ENCODE measurements at places on chromosomes 2 and 18.

- no peak for DNase-seq
Observed at GRCh38 chr2:15200581-15200980, 360.6 kb downstream of the NBAS start.

- no peak for DNase-seq
Observed at GRCh38 chr2:60533101-60534051, 20.1 kb downstream of the BCL11A start.

GRCh38 chr18:80178935-80179818, 68.1 kb downstream of the PARD6G start:
- no peak for DNase-seq

GRCh38 chr2:232236200-232236599, 142.4 kb upstream of the ALPP start:
- DNase-seq: no peak

DNA sequence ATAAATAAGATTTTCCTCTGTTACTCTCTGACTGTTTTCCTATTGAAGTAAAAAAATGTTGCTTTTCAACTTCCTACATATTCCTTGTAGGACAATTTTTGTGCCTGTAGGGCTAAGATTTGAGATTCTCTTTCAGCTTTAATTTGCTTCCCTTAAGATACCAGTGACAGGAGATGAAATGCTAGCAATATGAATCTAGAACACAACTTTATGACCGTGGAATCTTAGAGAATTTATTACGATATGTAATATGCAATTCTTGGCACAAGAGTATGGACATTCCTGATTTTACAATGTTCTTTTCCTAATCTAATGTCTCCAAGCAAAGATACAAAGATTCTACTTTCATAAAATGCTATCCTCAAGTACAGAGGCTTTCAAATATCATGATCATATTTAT, 180.9 kb downstream of the KCNE4 start:
- DNase-seq: no peak

DNA sequence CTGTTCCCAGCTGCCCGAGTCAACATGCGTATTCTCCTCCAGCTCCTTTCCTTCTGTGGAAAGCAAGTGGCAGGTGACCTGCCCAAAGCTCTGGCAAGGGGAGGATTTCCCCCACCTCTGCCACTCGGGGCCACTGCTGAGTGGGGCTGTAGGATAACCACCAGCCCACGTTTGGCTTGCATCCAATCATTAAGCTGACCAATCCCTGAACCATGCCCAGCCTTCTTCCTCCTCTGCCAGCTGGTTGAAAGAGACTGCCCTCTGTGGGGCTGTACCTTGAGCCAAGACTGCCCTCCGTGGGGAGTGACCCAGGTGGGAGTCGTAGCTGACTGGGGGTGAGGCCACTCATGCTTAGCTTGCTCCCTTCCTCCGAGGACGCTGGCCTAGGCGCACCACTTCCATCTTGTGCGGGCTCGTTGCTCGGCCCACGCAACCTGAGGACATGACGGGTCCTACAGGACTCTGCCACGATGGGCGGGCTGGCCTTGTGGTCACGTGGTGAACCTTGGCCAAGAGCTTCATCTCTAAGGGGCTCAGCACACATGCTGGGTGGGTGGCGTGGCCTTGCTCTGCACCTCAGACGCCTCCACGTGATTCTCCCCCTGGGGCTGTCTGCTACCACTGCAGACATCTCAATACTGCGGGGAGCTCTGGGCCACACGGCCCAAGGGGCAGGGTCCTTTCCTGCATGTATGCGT, 112.1 kb downstream of the NDUFA10 start:
- no peak for DNase-seq

GRCh38 chr2:224596289-224596688, 11.1 kb upstream of the CUL3 start:
- no peak for DNase-seq

- no peak for DNase-seq
Observed at GRCh38 chr2:40439473-40439872, 12.4 kb downstream of the SLC8A1 start.

DNA sequence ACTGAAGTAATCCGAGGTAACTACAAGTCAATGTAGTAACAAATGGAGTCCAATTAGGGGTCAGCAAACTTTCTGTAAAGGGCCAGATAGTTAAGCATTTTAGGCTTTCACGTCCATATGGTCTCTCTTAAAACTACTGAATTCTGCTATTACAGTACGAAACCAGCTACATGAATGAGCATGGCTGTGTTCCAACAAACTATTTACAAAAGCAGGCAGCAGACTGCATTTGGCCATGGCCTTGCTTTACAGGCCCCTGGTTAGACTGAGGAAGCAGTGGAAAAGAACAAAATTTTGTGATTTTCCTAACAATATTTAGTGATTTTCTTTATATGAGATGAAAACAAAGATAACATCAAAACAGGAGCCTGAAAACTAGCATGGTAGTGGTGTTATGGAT, 64.0 kb downstream of the RTN4 start:
- no peak for DNase-seq

GRCh38 chr2:164913011-164913410, 42.3 kb downstream of the SLC38A11 start:
- peak; percentile 5 for DNase-seq

GRCh38 chr2:28134857-28135256, 244.3 kb downstream of the BABAM2 start:
- no peak for DNase-seq

- DNase-seq: no peak
Observed at GRCh38 chr18:49537232-49537896, 24.5 kb upstream of the LIPG start.

DNA sequence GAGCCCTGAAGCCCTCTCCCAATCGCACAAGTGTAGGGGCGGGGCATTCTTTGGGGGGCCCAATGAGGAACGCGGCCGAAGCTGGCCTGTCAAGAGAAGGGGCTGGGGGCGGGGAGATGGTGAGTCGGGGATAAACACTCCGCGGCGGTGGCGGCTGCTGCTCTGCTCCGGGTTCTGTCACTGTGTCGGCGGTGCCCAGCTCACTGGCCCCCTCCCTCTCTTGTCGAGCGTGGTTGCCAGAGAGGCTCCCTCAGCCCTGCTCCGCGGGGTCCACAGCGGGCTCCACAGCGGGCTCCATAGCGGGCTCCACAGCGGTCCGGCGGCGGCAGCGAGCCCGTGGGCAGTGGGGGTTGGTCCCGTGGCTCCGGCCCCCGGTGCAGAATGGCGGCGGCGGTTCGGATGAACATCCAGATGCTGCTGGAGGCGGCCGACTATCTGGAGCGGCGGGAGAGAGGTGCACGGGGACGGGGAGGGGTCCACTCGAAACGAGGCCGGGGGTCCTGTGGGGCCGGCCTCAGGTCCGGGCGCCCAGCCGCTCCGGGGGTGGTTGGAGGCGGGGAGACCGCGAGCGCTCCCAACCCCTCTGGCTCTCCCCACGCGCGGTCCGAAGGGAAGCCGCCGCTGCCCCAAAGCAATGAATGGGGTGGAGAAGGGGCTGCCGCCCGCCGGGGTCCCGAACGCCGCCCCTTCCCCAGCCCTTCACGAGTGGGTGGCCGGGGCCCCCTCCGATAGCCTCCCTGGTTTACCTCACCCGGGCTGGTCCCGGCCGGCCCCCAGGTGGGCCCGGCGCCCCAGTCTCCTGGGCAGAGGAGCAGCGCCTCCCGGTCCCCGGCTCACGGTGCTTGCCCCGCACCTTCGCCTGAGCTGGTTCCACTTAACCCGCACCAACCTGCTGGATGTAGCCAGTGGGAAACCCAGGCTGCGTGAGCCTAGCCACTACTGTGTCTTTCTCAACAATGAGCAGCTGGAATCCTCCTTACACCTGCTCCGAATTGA, at the start of gene MXD1:
MXD1 (plus strand) TSS at position 160 of the 996 bp plus-strand sequence; CDS start at position 382, 222 bp downstream.
- peak; percentile 57 for DNase-seq

- DNase-seq: peak; percentile 53
Observed at GRCh38 chr18:24878289-24878688, 417.9 kb downstream of the HRH4 start.

DNA sequence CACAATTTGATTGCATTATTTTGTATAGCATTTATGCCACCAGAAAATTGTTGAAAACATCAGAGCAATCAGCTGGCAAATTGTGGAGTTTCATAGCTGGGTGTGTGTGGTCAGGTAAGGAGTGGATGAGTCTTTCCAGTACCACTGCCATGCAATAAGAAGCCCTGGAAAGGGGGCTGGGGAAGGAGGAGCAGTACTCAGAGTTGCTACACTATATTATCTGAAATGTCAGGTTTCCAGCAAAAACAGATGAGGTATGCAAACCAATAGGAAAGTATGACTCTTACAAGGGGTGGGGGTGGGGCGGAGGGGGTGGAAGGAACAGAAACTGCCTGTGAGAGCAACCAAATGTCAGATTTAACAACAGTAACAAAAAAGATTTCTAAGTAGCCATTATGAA, 112.2 kb downstream of the SOS1 start:
- no peak for DNase-seq

DNA sequence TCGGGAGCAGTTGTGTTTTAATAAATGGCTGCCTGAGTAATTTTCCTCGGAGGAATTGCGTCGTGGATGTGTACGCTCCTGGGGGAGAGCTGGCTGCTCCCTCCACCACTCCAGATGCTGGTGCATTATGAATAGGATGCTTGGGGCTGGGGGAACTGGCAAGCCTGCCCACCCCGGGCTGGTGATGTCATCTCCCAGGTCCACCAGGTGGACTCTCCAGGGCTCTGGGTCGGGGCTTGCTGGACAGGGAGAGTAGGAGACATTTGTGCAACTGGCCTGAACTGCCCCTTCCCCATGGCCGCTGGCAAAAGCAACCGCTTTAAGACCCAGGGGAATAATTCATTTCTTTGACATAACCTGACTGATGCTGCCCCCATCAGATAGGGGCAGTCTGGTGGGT, 158.7 kb downstream of the KLHL29 start:
- DNase-seq: no peak

GRCh38 chr2:20501974-20502373, 55.1 kb downstream of the RHOB start:
- DNase-seq: no peak

GRCh38 chr2:177332026-177332991, 60.3 kb upstream of the AGPS start:
- peak; percentile 69 for DNase-seq

- DNase-seq: no peak
Observed at GRCh38 chr2:128563348-128563687, 244.7 kb upstream of the HS6ST1 start.

Data from neural progenitor cell (in vitro differentiated cells).